ENCODE measurements at places on chromosomes 2 and 18.

GRCh38 chr18:46319783-46320182 is 215.6 kb downstream of the HAUS1 start:
- no peak for DNase-seq

- DNase-seq: no peak
These were observed 20.5 kb downstream of the NEDD4L start for GRCh38 chr18:58064406-58064998.

- DNase-seq: no peak
These were observed 15.1 kb downstream of the LMAN1 start for GRCh38 chr18:59343926-59344325.

GRCh38 chr18:21660078-21660477 is 44.5 kb downstream of the ABHD3 start:
- no peak for DNase-seq
